ENCODE measurements at places on chromosomes 2 and 18. TPM values are rescaled to one million over a fixed set of nuclear protein-coding genes. Genes with fewer than 3 reads are reported as not detected.

GALNT3 gene
- total RNA-seq = 0.64 TPM

DNA sequence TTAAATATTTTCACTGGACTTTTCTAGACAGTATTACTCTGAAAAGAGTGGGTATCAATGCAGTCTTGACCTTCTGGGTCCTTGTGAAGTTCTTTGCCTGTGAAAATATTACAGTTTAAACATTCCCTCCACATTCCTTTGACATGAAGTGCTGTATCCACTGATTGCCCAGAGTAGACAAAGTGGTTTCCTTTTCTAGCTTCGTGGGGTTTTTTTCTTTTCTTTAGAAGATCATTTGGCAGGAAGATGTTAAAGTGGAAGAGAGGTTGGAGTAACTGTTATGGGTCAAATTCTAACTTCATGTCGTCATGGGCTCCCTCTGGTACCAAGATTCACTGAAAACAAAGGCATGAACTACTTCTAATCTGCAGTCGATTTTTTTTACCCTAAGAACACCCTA lies 496.9 kb downstream of the EPHA4 start:
- no peak overlapping the region for H3K27ac ChIP-seq
- DNase-seq = no peak
- H3K4me3 ChIP-seq = no peak overlapping the region
- no peaks in the 10 kb centered on the region for H3K27me3 ChIP-seq

DNA sequence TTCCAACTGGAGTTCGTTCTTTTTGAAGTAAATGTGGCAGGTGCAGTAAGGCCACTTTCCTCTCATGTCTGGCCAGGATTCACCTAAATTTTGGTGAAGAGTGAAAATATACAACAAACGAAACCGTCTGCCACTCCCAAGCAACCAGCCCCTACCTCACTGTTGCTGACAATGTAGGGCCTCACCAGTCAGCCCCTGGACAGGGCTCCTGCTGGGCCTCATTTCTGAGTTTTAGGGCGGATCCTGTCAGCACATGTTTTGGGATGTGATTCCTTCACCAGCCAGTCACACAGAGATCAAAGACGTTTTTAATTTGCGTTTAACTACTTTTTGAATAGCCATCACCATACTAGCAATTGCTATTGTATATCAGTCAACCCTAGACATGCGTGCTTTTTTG lies 185.0 kb downstream of the WDR7 start:
- H3K4me3 ChIP-seq = no peak overlapping the region
- no peaks in the 10 kb centered on the region for H3K4me1 ChIP-seq
- no peak for DNase-seq
- H3K27ac ChIP-seq = no peak overlapping the region

DNA sequence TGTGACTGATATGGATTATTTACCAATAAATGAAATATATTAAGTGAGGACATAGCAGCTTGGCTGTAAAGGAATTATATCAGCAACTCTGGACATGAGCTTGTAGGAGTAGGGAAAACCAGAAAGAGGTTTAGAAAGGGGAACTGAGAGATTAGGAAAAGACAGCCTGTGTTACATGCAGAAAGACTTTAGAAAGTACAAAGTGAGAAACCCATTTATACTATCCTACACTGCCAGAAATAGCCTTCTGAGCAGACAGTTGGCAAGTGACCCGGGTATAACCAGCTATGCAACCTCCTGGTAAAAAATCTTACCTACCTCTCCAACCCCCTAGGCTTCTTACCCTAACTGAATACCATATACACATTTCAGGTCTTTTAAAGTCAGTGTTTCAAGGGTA lies 134.1 kb downstream of the ANKRD44 start:
- DNase-seq = no peak
- H3K4me1 ChIP-seq = peaks cover 13% of the 10 kb centered on the region
- H3K27ac ChIP-seq = no peak overlapping the region
- no peaks in the 10 kb centered on the region for H3K36me3 ChIP-seq
- no peak overlapping the region for H3K4me3 ChIP-seq

Measured in ascending aorta (tissue), 2 donors.